ENCODE measurements at places on chromosomes 1 and 21.
A peak's percentile ranks its signal among the peaks of the same experiment; 100 is the strongest.

GRCh38 chr1:160483505-160484185 lies 39.4 kb downstream of the SLAMF6 start:
- DNase-seq, result no peak

DNA sequence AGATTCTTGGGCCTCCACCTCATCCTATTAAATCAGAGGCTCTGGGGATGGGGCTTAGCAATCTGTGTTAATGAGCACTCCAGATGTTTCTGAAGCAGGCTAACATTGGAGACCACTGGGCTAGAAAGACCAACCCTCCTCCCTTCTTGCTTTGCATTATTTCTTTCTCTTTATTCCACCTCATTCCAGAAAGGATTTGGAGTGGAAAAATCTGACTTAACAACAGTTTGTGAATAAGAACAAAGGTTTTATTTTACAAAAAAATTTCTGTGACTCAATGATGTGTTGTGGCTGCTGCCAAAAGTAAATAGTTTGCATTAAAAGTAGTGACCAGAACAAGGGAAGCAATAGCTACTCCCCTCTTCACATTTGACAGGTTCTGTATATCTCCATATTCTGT lies 79.4 kb downstream of the TGFB2 start:
- DNase-seq, result no peak

GRCh38 chr21:44566403-44566802 lies 7.1 kb upstream of the KRTAP10-4 start:
- DNase-seq, result no peak

DNA sequence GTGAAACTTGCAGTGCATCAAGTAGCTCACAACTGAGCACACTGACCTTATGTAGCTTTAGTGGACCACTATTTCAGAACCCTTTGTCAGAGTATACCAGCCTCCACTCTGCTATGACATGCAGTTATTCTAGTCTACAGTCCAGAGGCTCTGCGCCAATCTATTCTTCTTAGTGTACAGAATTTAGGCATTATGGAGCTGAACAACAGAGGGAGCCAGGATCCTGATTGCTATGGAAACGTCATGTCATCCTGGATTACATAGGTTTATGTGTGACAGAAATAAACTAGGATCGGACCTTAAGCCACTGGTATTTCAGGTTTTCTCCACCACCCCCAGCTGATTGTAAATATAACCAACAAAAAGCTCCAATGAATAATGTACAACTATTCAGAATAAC lies 48.1 kb upstream of the EEIG2 start:
- DNase-seq, result no peak

GRCh38 chr1:13818926-13819325 lies 118.9 kb downstream of the PRDM2 start:
- no peak for DNase-seq

GRCh38 chr1:31639543-31639942 lies 5.1 kb downstream of the PEF1 start:
- peak; percentile 87 for DNase-seq

Data from SK-N-DZ (cell line).